Hematopoietic multipotent progenitor cell (in vitro differentiated cells): ENCODE measurements at places on chromosomes 16 and 17.

GRCh38 chr16:63695347-63695746 lies 1426.5 kb downstream of the CDH11 start:
- DNase-seq = no peak

DNA sequence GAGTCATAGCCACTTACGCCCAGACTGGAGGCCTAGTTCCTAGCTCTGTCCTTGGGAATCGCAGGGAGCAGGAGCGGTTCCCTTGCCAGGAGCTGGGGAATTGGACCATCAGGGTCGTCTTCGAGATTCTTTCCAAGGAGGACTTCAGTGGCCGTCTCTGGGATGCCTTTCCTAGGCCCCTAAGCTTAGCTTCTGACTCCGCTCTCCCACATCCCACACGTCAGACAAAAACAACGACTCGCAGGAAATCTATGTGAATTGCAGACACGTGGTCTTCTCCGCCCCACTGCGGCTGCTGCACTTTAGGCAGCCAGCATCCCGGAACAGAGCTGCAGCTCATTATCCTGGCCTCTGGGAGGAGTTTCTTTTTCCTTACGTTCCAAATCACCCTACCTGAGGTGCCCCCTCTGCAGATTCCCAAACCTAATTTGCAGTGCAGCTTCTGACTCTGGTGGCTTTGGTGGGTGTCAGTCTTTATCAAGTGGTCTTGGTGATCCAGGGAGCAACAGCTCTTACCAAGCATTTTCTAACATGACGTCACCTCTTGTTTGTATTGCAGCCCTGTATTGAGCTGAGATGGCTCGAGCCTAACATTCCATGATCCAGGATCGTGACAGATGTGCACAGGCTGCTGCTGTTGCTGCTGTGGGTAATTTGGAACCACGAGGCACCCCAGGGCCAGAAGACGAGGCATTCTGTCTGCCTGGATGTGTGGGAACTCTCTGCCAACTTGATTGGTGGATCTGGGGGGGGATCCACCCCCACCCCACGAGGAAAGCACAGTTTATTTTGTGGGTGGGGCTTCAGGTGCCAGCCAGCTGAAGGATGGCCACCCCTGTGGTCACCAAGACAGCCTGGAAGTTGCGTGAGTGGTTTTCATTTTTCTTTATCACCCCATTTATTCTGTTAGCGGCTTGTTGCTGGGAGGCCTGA lies 1.1 kb downstream of the KATNB1 start:
- DNase-seq = peak; percentile 60

GRCh38 chr17:17356149-17356930 lies 53.2 kb downstream of the NT5M start:
- DNase-seq = peak; percentile 92

- DNase-seq = no peak
Observed at GRCh38 chr16:24723663-24724062, 5.8 kb upstream of the TNRC6A start.

GRCh38 chr17:81522491-81523401 lies 5.4 kb upstream of the FSCN2 start:
- DNase-seq = peak; percentile 80

- DNase-seq = no peak
Observed at GRCh38 chr17:43813386-43813785, 19.6 kb downstream of the MPP3 start.

DNA sequence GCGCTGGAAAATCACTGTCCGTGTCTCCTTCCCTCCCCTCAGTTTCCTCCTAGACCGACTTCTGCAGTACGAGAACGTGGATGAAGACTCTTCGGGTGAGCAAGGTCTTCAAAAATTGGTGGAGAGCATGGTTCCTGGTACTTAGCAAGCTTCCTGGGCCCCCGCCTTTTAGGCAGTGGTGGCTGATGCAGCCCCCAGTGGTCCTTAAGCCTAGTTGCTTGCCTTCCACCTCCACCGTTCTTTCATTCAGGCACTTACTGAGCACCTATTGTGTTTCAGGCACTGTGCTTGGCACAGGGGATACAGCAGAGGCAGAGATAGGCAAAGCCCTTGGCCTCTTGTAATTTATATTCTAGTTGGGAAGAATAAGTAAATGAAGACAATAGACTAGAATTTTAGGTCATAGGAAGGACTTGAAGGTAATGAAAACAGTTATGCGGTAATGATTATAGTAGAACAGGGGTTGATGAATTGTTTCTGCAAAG lies 767 bp downstream of the INO80E start:
- no peak for DNase-seq

DNA sequence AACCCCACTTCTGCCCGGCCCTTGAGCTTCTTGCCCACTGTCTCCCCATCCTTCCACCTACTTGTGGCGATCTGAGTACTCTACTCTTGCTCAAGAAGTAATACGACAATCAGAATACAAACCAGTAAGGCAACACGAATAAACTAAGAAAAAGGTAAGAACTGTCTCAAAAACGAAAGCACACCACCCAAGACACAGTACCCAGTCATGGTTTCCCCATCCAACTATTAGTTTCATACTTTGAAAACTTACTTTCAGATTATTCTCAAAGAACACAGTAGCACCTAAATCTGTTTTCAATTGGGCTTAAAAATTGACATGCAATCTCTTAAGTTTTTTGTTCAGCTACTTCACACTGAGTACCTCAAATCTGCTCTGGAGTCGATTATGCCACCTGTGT lies 13.9 kb downstream of the GINS2 start:
- DNase-seq = no peak

DNA sequence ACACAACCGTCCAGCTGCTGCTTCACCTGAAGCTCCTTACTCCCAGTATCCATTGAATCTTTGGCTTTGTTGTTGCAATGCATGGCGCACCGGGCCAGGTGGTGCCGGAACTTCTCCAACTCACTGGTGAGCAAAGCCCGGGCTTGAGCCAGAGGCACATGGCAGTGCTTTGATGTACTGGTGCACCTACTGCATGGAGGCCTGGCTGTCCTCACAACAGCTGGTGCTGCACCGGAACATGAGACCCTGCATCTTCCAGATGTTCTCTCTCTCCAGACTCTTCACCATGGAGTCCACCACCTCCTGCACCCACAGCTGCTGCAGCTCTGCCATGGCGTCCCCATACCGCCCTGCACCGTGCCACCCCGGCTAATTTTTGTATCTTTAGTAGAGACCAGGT lies 10.2 kb downstream of the TACO1 start:
- no peak for DNase-seq

DNA sequence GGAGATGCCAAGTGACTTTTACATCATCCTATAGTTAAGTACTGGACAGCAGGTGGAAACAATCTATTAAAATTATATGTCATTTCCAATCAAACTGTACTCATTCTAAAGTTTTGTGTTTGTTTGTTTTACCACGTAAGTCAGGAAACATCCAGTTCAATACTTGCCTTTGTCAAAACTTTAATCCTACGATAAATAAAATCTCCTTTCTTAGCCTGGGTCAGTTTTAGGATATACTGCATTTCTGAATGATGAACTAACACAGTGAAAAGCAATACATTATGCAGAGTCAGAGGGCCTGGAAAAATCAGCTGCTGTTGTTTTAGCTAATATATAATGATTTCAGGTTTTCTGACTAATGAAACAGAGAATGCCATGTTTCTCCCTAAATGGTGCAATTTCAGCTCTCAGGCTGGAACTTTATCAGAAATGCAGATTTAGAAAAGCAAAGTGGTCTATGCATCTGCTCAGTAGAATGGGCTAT lies 756.4 kb downstream of the CDH11 start:
- DNase-seq = no peak

- DNase-seq = no peak
Observed at GRCh38 chr17:81976332-81977210, 858 bp upstream of the ASPSCR1 start.

GRCh38 chr16:84654238-84654637 lies 5.9 kb downstream of the KLHL36 start:
- no peak for DNase-seq

DNA sequence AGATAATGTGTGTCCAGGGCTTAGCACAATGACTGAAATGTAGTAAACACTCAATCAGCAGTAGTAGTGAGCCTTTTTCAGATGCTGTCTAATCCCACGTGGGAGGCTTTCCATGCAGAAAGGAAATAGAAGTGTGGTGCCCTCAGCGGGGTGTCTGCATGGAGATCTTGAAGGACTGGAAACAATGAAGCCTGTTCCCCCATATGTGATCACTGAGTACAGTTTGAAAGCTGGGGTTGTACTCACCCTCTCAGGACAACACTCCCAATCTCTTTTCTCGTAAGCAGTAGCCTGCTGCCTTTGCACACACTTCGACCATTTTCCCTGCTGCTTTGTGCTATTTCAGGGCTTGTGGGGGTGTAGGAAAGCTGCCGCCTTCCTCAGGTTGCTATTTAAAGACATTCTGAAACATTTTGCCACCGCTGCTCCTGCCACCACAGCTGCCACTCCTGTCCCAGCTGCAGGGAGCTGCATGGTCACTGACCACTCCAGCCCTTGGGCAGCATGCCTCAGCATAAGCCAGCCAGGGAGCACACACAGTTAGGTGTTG lies 40.6 kb upstream of the HAS3 start:
- DNase-seq = no peak

- no peak for DNase-seq
Observed at GRCh38 chr16:77238593-77238992, 39.4 kb downstream of the SYCE1L start.

DNA sequence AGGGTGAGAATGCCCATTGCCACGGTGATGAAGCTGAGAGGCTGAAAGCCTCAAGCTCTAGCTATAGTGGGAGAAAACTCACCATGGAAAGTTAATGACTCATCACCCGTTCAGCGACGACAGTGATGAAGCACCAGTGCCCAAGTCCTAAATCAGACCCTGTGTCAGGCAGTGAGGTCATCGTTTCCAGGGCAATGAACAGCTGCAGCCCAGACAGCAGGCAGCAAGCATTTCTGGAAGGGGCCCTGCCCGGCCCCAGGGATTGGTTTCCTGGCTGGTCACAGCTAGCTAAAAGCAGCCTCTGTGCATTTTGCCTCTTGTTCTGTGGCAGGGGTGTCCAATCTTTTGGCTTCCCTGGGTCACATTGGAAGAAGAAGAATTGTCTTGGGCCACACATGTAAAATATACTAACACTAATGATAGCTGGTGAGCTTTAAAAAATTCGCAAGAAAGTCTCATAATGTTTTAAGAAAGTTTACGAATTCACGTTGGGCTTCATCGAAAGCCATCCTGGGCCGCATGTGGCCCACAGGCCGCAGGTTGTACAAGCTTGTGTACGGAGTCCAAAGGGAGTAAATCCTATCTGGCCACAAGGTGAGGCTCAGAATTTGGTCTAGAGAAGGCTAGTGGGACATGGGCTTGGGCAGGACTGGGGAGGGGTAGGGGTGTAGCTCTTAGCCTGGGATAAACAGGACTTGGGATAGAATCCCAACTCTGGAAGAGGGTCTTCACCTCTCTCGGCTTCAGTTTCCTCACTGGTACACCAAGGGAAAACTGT lies 40.6 kb downstream of the MIS12 start:
- peak; percentile 88 for DNase-seq

DNA sequence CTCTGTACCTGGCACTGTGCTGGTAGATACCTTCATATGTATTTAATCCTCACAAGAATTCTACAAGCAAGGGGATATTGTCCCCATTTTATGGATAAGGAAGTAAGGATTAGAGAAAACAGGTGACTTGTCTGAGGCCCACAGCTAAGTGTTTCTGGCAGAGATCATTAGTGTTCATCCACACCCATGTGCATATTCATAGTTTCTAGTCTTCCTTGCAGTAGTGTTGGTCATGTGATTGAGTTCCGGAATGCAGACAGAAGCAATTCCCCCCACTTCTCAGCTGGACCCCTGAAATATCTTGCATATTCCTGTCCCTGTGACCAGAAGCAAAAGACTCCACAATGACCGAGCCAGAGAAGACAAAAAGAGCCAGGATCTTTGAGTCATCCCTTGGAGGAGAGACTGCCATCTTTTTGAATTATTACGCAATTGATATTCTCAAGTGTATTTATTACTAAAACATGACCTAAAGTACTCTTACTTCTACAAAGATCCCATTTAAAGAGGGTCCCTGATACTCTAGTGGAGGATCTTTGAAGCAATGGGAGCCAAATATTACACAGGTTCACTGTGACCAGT lies 43.4 kb downstream of the SOX9 start:
- DNase-seq = no peak

GRCh38 chr16:7613518-7613917 lies 280.9 kb downstream of the RBFOX1 start:
- no peak for DNase-seq

GRCh38 chr17:79801156-79802038 lies 4.5 kb upstream of the CBX8 start:
- DNase-seq = no peak

DNA sequence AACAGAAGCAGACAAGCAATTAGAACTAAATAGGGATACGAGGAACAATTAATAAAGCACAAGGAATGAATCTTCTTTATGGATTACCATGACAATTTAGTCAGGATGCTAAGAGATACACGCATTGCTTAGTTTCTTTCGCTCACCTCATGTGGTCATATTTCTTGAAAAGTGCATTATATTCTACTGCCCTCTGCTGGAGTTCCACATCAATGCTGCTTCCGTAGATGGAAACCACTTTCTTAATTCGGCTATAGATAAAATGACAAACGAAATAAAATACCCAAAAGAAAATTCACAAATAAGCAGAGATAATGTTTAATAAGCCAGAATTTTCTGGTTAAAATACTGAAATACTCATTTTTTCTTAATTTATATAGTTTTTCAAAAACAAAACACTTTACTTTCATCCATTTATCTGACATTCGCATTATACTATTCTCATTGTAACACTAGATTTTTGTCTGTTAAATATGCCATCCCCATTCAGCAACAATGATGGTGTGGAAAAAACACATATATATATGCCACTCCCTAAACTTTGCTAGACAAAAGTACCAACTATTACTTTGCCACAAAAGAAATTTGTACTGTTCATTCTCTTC lies 22.0 kb upstream of the PHLPP2 start:
- DNase-seq = peak; percentile 66

DNA sequence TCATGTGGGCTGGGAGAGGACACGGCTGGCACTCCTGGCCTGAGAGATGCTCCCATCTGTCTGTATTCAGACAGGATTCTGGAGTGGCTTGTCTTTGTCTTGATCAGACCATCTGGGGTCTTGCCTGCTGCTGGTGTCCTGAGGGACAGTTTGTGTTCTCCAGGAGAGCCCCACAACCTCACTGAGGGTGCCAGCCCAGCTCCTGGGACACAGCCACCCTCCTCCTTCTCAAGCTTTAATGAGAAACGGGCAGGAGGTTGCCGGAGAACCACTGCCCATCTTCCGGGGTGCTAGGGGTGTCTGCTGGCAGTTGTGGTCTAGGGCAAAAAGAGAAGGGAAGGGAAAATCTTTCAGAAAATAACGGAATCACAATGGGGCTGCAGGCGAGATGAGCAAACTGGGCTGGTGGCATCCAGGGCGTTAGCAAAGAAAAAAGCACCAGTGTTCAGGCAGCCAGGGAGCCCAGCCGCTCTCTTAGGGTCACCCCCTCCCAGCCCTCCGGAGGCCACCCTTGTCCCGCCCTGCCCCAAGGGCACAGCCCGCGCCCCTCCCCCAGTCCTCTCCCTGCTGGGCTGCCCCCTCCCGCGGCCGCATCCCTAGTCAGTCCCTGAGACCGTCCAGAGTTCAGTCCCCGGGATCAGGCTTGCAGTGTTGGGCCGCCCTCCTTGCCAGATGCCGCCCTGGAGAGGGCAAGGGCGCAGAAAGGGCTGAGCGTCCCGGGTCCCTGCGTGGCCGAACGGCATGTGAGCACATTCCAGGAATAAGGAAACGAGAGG lies 824.7 kb downstream of the KCNJ18 start:
- no peak for DNase-seq

- DNase-seq = no peak
Observed at GRCh38 chr17:29345066-29345465, 45.1 kb upstream of the TAOK1 start.

GRCh38 chr17:56708220-56708558 lies 114.7 kb downstream of the NOG start:
- no peak for DNase-seq
